ENCODE measurements at places on chromosomes 7 and 10.

- DNase-seq: no peak
Observed at GRCh38 chr7:90838799-90839198, 242.7 kb downstream of the CDK14 start.

DNA sequence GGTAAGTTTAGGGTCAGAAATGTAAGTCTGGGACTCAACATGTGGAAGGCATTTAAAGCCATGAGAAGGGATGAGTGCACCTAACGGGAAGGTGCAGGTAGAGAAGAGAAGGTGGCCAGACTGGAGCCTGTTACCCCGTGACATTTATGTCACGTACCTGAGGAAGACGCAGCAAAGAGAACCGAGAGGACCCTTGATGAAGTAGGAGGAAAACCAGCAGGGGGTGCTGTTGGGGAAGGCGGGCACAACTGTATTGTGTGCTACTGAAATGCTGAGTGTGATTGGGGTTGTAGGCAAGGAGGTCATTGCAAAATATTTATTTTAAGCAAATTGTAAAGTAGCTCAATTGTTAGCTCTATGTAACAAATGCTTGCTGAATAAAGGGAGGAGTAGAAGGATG, 338.2 kb upstream of the PRKCQ start:
- no peak for DNase-seq

- peak; percentile 49 for DNase-seq
Observed at GRCh38 chr7:112665709-112666108, 124.5 kb downstream of the TMEM168 start.

GRCh38 chr10:86446440-86446839, 75.2 kb downstream of the WAPL start:
- DNase-seq: no peak
